CD4-positive, alpha-beta T cell treated with Interleukin-17A for 4 hours (primary cell): ENCODE measurements at places on chromosomes 2 and 18.

DNA sequence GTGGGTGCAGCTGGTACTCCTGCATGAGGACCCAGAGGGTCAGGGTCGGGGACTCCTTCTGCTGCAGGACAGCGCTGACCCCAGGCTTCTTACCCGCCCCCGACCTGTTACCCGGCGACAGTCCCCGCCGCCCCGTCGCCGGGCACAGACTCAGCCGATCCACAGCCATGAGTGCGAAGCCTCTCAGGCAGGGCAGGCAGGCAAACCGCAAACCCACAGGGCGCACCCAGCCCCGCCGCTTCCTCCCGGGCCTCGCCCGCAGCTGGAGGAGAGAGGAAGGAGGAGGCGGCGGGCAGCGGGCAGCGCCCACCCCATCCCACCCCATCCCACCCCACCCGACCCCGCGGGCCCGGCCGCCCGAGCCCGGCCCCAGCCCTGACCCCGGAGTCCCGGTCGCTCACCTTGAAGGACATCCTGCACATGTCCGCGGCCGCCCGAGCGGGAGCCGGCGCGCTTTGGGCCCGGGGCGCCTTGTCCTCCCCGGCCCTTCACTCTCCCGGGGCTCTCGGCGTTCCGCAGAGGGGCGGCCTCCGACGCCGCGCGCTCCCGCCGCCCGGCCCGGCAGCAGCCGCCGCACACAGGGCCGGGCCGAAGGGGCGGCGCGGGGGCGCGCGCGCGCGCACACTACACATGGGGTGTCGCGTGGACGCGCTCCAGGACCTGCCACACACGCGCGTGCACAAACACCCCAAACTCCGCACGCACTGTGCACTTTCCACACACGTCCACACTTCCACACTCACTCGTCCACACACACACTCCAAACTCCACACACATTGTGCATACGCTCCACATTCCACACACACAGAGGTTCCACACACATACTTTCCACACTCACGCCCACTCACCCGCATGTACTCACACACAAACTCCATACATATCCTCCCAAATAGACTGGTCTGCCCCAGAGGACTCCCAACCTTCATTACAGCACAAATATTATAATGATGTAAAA lies at the start of gene ANKRD29:
TSS of gene ANKRD29 (minus strand) at position 603 of the 955 bp plus-strand sequence. CDS start at position 422, 181 bp downstream.
- peak; percentile 70 for DNase-seq

DNA sequence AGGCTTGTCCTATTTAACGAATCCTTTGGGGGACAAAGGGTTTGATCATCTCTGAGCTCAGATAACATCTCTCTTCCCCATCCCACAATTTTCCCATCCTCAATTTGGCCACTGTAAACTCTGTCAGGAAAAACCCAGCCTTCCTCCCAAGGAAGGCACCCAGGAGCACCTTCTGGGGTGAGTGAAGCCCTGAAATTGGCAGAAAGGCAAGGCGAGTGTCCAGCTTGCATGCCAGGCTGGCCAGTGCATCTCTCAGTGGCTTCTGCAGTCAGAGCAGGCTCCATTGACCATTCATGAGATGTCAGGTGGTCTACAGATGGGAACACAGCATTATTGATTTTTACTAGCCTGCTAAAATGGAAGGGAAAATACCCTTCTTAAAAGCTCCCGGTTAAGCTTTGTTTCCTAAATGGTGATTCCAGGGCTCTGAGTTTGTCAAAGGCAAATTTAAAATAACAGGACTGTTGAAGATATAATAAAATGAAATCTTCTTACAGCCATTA lies 83.2 kb upstream of the BOD1L2 start:
- no peak for DNase-seq

- no peak for DNase-seq
These were observed 144.5 kb downstream of the BCL11A start for GRCh38 chr2:60408811-60409530.

DNA sequence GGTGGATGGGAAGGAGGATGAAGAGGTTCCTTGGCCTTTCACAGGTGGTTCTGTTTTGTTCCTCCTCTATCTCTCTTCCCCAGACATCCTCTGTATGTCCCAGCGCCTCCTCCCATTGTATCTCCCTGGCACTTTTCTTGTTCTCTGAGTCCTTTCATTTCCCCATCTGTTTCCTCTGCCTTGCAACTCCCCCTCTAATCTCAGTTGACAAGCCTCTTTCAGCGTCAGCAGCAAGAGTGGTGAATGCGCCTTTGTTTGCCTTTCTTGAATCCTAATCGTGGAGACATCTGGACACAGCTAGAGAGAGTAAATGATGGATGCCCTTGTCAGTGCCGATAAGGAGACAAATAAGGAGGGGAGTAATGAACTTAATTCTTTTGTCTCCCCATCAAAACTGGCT lies 167.0 kb downstream of the NDUFA10 start:
- no peak for DNase-seq

DNA sequence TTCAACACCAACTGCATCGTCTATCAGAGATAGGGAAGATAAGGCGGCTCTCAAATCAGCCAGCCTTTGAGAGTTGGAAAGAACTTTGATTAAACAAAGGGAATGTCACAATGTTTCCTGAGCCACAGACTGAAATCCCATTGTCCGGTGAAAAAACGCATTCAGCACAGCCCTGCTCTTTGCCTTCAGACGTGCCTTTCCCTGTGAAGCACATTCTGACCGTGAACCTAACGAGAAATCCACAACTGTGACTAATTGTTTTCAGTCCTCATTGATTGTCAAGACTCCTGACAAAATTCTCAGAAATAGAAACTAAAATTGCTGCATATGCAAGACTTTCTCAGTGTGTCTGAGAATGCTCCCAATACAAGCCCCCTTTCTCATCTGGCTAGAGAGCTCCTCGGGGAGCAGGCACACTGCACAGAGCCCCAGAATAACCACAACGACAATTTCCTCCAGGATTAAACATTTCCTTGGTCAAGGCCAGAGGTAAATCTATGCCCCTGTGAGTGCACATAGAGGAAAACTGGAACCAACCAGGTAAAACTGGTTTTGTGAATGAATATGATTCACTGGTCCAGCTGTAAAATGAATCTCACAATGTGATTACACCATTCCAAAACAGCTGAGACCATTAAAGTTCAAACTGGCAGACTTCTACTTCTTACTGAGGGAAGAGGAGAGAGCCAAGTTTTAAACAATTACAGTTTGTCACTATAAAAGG lies 561.9 kb upstream of the ID2 start:
- DNase-seq = no peak

- DNase-seq = no peak
These were observed 6.0 kb downstream of the SOX11 start for GRCh38 chr2:5698134-5698533.

DNA sequence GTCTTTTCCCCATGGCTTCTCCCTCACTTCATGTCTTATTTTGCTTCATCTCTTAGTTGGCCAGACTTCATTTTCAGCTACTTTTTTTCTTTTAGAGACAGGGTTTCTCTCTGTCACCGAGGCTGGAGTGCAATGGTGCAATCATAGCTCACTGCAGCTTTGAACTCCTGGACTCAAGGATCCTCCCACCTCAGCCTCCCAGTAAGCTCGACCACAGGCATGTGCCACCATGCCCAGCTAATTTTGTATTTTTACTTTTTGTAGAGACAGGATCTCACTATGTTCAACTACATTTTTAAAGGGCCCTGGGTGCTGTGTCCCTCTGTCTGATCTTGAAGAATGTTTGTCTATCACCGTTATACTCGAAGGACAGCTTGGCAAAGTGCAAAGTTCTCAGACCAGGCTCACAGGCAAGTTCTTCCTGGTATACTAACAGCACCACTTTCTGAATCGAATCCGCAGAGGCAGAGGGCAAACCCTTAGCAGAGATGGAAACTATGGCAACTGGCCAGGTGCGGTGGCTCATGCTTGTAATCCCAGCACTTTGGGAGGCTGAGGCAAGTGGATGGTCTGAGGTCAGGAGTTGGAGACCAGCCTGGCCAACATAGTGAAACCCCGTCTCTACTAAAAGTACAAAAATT lies 60.9 kb downstream of the SOWAHC start:
- DNase-seq = no peak

GRCh38 chr18:78213361-78213994 lies 766.1 kb upstream of the SALL3 start:
- no peak for DNase-seq
